ENCODE measurements at places on chromosomes 2 and 18.
A peak's percentile ranks its signal among the peaks of the same experiment; 100 is the strongest.

DNA sequence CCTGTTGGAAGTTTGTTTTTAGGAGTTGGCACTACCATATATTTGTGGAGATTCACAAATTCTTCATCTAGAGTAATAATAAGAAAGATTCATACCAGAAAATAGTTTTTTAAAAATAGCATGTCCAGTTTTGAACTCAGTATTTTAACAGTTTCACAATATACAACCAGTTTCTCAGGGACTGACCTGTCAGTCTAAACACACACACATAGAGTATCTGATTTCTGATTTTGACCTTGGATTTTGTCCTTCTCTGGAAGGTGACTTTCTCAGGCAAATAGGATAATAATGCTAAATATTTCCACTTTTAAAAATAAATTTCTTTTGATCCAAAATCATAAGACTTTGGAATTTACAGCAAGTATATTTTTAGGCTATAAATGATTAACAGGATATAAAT, 32.0 kb downstream of the MFSD6 start:
- no peak for DNase-seq

GRCh38 chr2:126946318-126947102, 47.8 kb downstream of the TEX51 start:
- no peak for DNase-seq

- no peak for DNase-seq
These were observed 66.4 kb downstream of the MYO1B start for GRCh38 chr2:191311627-191312026.

- DNase-seq = no peak
These were observed 13.7 kb downstream of the INO80C start for GRCh38 chr18:35484034-35484433.

DNA sequence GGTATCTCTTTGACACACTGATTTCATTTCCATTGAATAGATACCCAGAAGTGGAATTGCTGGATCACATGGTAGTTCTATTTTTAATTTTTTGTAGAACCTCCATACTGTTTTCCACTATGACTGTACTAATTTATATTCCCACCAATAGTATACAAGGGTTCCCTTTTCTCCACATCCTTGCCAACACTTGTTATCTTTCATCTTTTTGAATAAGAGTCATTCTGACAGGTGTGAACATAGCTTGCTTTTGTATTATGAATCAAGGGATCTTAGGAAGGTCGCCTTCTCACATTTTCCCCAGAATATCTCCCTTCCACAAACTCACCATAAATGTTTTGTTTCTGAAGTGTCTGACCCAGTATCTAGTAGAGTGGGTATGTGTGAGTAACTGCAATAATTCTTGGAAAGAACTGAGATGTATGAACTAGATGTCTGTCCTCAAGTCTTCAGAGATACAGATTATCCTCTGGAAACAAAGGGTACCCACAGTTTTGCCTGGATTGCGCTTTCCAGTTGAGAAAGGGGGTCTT, 17.1 kb upstream of the SP3 start:
- no peak for DNase-seq

DNA sequence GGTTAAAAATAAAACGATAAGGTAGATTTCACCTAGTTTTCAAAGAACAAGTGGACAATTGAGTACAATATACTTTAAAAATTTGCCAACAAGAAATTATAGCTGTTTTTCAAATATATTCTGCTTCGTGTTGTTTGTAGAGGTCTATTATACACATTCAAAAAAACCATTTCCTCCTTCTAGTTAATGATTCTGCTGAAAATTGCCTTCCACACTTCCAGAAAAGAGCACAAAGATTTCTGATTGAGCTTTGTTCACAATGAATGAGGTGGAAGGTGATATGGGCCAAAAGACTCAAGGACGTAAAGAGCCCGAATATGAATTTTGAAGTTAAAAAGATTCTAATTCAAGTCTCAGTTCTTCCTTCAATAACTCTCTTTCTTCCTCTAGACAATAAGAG, 277.0 kb upstream of the SESTD1 start:
- no peak for DNase-seq

- DNase-seq = no peak
These were observed 11.6 kb downstream of the FHL2 start for GRCh38 chr2:105387225-105387624.

DNA sequence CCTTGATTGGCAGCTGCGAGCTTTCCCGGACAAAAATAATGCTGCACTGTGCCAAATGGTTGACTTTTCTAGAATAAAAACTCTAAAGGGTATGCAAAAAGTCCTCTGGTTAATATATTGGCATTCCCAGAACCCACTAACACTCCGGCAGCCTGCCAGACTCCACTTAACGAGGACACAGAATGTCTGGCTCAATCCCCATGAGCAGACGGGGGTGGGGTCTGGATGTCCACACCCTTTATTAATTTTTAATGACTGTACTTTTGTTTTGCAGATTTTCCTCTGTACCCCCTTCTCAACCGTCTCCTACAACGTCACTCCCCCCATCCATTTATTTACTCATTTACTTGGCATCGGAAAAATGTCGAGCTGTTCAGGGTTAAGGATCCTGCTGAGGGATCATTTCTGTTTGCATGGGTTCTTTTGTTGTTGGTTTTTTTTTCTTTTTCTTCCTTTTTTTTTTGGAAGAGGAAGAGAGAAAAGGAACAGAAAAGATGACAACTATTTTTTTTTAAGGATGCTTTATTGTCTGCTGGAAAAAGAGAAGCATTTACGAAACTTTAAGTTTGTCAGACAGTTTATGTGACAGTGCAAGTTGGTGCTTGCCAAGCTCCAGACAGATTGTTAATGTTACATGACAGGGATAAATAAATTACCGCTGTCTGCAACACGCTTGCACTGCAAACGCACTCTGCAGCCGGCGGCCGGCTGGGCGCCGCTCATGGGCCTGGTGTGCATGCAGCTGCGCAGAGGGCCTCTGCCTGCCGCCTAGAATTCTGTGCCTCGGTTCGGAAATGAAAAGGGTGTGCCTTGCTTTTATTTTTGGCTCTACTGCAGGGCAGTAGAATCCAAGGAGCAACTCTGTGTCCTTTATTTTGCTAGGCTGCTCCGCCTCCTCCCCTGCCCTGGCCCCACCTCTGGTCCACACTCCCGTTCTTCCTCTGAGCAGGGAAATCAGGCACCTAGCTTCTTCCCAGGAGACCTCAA, 3.6 kb downstream of the LDLRAD4 start:
- no peak for DNase-seq

DNA sequence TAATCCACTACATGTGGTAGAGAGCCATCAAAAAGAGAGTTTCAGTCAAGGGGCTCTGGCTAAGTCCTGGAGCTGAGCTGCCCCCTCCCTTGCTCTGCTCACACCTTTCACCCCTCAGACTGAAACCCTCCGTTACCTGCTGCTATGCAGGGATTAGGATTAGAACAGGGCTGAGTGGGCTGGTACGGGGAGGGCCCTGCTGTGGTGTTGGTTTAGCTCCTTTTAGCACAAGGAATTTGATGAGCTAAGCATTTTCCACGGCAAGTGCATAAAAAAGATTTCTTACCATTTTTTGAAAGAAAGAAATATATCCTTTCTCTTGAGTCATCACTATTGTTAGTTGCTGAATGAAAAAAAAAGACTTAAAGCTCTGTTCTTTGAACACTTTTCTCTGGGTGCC, 46.3 kb downstream of the TCF7L1 start:
- no peak for DNase-seq

DNA sequence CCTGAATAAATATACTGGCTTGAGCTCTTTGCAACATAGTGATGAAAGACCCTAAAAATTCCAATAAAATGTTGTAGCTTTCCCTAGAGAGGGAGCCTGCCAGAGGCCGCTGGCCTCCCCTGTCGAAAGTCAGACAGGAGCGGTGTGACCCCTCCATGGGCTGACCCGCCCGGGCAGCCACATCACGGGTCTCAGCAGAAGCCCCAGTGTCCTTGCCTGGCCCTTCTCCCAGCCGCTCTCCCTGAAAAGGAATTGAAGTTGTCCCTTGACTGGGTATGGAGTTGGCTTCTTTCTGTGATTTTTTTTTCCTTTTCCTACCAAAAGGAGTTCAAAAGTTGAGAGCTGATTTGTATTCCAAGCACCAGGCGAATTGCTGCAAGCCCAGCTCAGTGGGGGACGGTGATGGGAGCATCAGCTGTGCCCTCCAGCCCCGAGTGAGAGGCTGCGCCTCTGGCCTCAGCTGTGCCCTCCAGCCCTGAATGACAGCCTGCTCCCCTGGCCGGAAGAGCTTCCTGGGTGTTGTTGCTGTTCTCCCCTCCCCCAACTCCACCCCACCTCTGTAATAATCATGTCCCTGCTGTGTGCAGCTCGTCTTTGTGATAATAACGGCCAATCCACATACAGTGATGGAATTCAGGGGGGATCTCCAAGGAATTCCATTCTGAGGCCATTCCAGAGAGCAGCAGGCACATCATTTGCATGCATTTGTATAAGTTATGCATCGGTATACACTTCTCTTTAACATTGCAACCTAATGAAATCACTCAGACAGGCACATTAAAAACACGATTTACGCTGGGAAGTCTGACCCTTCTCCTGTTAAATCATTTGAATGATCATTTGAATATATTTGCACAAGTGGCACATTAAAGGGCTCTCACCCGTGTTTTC, 501.0 kb downstream of the EIPR1 start:
- no peak for DNase-seq

DNA sequence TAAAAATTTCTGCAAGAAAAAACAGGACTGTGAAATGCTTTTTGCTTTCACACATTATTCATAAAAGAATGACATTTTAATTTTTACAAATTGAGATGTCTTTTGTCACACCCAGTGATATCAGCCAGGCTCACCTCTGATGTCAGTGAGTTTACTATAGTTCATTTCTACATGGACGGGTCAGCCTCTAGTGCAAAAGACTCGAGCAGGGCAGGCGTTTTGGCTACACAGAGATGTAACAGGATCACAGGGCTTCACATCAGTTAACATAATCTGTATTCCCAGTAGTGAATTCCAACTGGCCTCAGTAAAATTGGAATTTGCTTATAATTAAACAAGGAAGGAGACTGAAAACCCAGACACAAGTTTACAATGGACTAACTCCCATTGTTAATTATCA, 275.6 kb upstream of the ZSWIM2 start:
- DNase-seq = no peak

DNA sequence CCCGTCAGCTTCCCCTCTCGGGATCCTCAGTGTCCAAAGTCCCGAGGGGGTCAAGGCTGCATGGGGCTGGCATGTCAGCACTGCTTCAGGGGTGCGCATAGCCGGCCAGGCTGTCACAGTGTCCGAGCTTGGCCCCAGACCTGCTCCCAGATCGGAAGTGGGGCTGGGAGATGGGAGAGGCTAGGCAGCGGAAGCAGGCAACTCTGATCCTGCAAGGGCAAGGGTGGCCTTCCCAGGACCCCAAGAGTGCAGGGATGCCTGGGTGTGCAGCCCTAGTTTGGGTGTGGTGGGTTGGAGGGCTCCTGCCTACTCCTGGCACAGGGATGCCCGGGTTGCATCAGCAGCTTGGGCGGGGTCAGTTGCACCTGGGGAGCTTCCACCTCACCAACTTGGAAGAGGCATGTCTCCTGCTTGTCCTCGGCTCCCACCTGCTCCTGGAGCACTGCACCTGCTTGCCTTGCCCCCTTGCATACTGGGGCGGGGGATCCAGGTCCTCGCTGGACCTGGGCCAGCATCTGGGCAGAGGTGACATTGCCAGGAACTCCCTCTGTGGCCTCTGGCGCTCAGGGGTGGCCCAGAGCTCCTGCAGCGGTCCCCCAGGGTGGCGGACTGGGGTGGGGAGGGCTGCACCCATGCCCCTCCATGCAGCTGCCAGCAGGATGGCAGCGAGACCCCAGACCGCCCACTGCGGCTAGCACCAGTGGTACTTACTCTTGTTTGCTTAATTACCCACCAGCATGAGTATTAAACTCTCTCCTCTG, 41.3 kb downstream of the CBLN2 start:
- DNase-seq = no peak

GRCh38 chr2:236073867-236074655, 94.1 kb downstream of the GBX2 start:
- no peak for DNase-seq

GRCh38 chr2:240095556-240096523, 40.3 kb downstream of the COPS9 start:
- no peak for DNase-seq

- DNase-seq = no peak
These were observed 54.8 kb downstream of the DNMT3A start for GRCh38 chr2:25286723-25287483.

- peak; percentile 4 for DNase-seq
These were observed 47.0 kb upstream of the TGIF1 start for GRCh38 chr18:3402982-3403451.

- peak; percentile 28 for DNase-seq
These were observed 81.3 kb upstream of the TMEM178A start for GRCh38 chr2:39584283-39584965.

GRCh38 chr2:64367444-64368232, 86.3 kb upstream of the LGALSL start:
- DNase-seq = no peak

DNA sequence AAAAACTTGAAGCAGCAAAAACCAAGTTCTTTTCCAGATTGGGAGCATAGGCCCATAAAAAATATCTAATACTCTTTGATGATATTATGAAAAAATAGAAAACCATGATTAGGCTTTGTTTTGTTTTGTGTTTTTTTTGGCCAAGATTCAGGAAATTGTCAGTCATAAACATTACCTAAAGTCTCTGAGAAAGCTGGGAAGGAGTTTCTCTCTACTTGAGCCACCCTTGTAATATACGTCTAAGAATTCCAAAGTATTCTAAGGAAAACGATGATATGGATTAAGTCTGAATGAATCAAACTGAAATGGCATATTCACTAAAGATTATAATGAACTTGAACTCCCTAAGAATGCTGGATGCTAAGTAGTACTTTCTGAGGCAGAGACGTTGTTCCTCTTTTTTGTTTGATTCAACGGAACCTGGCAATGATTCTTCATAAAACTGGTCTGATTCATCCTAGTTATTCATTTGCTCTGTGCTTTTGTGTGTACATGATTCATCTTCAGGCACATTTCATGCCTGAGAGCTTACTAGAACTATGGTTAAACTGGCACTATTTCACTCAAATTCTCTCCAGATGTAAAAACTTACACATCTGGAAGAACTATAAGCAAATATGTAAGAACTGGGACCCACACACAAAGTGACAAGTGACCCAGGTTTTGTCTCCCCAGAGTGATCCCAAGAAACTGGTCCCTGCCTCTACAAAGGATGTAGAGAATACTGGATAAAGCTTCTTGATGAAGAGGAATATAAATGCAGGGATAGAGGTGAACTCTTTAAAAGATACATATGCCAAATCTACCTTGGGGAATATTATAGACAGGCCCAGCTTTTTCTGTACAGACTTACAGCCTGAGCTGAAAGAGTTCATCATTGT, 159.7 kb downstream of the DOCK10 start:
- peak; percentile 92 for DNase-seq

- DNase-seq = no peak
These were observed 170.3 kb upstream of the SPRED2 start for GRCh38 chr2:65602603-65603235.
